COR-L47 (cell line): ENCODE measurements at places on chromosomes 2 and 18.

DNA sequence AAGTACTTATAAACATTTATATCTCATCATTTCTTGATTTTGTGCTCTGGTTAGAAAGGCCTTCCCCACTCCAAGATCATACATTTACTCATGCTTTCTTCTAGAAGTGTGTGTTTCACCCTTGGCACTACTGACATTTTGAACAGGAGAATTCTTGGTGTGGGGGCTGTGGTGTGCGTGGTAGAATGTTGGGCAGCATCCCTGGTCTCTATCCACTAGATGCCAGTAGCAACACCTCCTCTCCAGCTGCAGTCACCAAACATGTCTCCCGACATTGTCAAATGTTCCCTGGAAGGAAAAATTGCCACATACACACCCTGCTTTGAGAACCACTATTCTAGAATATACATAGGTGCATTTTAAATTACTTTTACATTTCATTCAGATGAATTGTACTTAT, 8.7 kb upstream of the TGIF1 start:
- DNase-seq = peak; percentile 64

- DNase-seq = no peak
Observed at GRCh38 chr2:223723954-223724411, 113.4 kb downstream of the AP1S3 start.

DNA sequence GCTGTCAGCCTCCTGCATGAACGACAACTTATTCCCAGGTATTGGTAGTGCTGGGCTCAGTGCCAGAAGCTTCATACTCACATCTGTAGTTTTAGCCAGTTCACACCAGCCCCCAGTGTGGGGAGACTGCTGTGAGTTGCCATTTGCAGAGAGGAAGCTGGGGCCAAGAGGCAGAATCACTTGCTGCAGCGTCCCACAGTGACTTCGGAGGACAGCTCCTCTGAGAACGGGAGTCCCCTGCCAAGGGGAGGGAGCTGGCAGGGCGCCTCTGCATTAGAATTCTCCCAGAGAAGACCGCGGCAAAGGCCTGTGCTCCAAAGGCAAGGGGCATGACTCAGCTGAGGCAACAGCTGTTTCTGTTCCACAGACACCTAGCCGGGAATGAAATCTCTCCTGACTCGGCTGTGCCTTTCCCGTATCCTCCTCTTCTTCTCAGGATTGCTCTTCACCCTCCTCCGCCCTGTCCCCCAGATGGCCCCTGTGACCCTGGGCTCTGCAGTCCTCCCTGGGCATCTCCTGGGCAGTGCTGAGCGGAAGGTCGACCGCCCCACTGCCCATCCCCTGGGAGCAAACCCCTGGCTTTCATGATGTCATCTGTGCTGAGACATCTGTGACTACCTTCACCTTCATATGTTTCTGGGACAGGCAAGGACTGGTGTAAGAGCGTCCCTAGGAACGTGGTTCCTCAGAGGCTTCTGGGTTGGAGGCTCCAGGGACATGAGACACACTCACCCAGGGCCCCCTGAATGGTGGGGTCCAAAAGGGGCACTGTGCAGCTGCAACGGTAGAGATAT, 18.0 kb downstream of the MAL start:
- DNase-seq = peak; percentile 54

DNA sequence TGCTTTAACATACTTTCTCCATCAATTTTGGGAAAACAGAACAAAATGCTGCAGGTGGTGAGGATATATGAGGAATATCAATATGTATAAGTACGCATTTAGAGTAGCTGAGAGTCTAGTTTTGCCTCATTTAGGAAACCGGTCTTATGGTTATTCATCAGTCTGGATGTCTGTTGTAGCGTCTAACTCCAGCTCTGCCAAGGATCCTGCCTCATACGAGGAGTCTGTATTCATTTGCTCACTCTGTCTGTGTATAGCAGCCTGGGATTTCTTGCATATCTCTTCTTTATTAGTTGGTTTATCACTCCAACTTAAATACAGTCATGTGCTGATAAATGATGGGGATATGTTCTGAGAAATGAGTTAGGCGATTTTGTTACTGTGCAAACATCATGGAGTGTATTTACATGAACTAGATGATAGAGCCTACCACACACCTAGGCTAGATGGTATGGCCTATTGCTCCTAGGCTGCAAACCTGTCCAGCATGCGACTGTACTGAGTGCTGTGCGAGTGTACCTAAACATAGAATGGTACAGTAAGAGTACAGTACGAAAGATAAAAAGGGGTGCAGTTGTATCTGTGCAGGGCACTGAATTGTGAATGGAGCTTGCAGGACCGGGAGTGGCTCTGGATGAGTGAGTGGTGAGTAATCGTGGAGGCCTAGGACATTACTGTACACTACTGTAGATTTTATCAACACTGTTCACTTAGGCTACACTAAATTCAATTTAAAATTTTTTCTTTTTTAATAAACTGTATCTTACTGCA, 148.1 kb downstream of the ZNF407 start:
- DNase-seq = no peak

DNA sequence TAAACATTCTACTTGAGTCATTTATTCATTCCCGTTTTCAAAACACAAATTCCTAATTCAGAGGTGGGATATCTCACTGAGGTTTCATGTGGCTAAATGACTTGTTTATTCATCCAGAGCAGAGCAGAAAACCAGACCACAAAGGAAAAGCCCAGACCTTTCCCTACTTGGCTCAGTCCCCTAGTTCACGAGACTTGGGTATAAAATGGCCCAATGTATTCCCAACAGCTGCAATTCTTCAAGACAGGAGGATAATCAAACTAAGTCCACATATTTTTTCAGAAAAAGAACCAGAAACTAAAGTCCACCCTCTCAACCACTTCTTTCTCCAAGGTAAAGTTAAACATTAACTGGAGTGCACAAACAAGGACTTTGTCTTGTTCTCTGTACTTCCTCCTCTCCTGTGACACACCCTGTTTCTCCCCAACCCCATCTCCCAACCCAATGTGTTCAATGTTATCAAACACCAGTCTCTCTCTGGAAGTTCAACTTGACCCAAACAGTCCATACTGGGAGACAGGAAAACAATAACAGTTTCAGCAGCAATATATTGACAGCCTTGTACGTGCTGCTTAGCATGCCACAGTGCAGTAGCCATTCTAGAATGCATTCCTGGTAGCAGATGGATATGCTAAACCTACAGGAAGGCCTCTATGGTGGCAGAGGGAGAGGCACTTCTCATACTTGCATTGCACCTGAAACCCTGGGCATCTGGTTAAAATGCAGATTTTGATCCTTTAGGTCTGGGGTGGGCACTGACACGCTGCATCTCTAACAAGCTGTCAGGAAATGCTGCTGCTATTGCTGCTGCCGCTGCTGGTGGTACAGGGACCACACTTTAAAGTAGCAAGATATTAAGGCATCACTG, 110.7 kb downstream of the INO80D start:
- DNase-seq = no peak

DNA sequence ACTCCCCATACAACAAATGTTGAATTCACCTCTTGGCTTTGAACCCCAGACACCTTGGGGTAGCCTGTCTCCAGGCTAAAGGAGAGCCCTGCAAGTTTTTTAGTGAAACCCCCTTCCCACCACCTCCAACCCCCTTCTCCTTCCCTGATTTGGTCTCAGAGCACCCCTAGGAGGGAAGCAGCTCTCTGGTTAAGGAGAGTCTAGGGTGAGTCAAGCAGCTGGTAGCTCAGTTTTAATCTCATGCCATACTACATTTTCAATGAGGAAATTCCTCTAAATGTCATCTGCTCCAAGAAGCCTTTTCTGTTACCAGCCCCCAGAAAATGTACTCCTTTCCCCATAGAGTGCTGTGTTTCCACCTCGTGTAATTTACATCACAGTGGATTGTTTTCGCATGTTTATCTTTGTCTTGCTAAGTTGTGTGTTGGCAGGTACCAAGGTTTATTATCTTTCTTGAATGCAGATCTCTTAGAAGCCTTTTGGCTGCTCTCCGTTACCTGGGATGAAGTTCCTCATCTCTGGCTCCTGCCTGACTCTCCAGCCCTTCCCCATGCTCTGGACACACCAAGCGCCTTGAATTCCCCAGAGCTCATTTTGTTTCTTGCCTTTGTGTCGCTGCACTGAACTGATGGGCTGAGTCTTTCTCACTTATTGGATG, 82.2 kb downstream of the ASAP2 start:
- no peak for DNase-seq

DNA sequence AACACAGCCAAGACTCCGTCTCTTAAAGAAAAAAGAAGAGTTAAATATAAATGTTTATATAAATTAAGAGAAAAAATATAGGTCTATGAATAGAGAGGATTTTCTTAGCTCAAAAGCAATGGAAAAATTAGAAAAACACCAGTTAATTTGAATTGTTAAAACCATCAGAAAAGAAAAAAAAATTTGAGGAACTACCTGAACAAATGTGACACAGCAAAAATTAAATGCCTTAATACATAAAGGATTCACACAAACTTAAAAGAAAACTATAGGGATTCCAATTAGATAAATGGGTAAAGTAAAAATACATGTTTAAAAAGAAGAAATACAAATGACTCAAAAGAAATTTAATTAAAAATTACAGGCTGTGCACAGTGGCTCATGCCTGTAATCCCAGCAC, 147.9 kb upstream of the DNMT3A start:
- DNase-seq = no peak

GRCh38 chr2:195395362-195395761, 261.7 kb upstream of the SLC39A10 start:
- DNase-seq = no peak

- DNase-seq = no peak
Observed at GRCh38 chr2:120786038-120786960, 50.6 kb downstream of the GLI2 start.

DNA sequence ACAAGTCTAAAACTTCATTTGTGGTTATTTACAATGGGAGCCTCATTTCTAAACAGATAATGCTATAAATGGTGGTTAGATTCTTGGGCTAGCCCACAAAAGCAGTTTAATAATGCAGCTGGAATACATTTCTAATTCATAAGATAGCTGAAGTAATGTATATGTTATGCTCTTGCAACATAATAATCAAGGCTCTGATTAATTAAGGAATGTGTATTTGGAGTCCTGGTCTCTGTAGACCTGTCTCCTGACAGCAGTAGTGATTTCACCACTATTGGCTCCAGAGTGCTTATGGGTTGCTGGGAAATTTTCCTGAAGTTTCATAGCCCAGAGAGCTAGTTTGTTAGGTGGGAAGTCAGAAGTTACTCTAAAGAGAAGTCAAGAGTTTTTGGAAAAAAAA, 21.3 kb upstream of the CDC42EP3 start:
- DNase-seq = no peak

DNA sequence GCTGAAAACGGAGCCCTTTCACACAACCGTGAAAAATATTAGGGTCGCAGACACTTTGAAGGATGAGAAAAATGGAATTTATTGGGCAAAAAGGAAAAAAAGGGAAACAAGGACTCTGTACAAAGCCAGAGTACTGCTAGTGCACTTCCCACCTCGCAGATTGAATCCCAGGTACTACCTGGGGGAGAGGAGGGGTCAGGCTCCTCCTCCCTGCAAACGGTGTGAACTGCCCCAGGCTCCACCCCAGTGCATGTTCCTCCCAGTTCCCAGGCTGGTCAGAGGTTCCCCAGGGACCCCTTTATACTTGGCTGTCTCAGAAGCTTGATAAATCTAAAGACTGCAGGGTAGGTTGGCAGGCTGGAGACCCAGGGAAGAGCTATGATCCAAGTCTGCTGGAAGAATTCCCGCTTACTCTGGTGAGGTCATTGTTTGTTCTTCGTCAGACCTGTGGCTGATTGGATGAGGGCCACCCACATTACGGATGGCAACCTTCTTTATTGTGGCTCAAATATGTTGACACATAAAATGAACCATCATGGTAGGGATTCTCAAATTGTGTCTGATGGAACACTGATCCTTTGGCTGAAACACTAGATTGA, 290.4 kb upstream of the POU3F3 start:
- DNase-seq = no peak

GRCh38 chr2:134201533-134201932, 52.3 kb upstream of the MGAT5 start:
- DNase-seq = no peak

DNA sequence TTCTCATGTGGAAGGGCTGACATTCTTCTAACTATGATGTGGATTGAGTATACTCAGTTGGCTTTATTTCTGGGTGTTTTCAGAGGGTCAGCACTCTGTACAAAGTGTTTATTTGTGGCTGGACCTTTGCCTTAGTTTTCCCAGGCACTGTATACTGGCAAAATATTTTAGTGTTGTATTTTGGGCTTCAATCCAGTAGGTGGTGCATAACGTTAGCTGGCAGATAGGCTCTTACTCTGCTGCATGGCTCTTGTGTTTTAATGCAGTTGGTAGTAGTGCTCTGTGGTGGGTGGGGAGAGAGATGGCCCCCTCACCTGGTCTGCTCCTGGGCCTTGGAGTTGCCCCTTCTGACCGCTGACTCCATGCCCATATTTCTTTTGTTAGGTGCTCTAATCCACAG, 75.6 kb upstream of the REG3A start:
- no peak for DNase-seq

GRCh38 chr2:190922376-190922775, 41.8 kb downstream of the GLS start:
- no peak for DNase-seq

- no peak for DNase-seq
Observed at GRCh38 chr2:200354833-200355751, 48.6 kb downstream of the SPATS2L start.

DNA sequence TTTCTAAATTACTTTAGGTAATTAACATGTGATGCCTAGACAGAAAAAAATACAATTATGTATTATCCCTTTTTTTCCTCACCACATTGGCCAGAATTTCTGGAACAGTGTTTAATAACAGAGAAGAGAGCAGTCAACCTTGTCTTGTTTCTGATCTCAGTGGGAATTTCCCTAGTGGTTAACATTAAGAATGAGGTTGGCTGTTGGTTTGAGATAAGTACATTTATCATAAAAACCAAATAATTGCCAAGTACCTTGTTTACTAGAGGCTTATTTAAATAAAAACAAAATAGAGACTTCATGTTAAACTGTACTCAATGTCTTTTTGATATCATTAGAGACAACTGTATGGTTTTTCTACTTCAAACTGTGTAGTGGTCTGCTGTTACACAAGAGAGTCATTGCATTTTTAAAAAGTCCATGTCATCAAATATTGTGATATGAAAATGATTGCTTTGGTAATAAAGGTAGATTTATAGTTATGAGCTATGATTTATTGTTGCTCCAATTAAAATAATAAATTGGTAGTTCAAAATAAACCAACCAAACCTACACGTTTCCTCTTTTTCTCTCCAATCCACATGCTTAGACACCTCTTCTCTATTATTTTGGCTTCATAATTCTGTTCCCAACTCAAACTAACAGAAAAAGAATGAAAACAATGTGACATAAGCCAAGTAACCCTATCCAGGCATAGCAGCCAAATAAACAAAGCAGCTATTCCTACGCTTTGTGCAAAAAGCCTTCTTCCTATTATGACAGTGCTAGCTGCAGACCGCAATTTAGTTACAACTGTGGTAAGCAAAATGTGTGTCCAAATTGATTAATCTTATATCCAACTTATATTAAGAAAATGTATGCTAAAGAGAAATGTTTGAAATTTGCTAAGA, 20.9 kb upstream of the TANK start:
- no peak for DNase-seq

GRCh38 chr18:63106727-63107126, 212.8 kb downstream of the BCL2 start:
- no peak for DNase-seq
